Choroid plexus epithelial cell (primary cell): ENCODE measurements at places on chromosomes 16 and 17.

GRCh38 chr17:64406321-64407200 is 15.9 kb upstream of the PECAM1 start:
- peak; percentile 28 for DNase-seq

DNA sequence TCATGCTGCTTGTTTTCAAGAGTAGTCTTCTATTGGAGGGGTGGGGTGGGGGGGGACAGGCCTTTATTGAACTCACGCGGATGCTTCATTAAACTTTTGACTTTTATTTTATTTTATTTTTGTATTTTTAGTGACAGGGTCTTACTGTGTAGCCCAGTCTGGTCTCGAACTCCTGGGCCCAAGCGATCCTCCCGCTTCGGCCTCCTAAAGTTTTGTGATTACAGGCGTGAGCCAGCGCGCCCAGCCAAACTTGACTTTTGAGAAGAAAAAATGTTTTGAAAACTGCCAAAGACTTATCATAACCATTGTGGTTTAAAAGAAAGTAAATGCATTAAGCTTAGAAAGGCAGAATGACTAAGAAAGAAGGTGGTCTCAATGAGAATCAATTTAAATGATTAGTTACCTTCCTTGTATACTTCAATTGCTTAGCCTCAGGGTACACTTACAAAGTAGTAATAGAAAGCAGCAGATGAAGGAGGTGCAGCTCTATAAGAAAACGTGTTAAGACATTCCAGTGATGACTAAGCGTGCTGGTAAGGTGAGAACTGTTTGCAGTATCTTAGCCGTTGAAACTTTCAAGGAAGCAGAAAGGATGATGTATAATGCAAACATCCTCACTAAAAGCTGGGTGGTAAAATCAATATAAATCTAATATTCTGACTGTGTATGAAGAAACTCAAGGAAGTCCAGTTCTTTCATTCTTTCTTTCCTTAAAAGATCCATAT is 1.2 kb downstream of the AP2B1 start:
- peak; percentile 85 for DNase-seq

DNA sequence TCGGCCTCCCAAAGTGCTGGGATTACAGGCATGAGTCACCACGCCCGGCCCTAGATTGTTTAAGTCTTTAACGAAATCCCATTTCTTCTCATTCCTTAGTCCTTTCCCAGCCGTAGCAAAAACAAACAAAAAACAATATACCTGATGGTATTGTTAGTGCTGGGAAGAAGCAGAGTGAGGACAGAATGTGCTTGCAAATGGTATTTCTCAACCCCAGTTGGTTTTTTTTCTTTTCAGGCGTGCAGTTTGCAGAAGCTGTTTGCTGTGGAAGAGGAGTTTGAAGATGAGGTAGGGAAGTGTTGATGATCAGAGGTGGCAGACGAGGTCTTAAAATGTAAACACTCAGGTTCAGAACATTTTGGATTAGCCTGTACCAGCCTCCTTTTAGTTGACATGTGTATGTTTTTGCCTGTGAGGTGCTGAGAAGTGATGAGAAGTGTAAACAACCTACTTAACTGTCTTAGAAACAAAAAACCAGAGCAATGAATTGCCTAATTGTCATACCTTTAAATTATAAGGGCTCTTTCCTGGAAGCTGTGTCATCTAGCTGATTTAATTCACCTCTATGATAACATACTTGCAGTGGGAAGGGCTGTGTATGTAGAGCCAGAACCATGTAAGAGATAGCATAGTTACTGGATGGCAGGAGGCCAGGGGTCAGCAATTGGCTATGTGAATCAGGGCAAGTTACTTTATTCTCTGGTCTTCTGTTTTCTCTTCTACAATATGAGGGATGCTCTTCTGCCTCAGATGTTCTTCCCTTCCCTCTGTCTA is 3.4 kb downstream of the HROB start:
- peak; percentile 85 for DNase-seq

DNA sequence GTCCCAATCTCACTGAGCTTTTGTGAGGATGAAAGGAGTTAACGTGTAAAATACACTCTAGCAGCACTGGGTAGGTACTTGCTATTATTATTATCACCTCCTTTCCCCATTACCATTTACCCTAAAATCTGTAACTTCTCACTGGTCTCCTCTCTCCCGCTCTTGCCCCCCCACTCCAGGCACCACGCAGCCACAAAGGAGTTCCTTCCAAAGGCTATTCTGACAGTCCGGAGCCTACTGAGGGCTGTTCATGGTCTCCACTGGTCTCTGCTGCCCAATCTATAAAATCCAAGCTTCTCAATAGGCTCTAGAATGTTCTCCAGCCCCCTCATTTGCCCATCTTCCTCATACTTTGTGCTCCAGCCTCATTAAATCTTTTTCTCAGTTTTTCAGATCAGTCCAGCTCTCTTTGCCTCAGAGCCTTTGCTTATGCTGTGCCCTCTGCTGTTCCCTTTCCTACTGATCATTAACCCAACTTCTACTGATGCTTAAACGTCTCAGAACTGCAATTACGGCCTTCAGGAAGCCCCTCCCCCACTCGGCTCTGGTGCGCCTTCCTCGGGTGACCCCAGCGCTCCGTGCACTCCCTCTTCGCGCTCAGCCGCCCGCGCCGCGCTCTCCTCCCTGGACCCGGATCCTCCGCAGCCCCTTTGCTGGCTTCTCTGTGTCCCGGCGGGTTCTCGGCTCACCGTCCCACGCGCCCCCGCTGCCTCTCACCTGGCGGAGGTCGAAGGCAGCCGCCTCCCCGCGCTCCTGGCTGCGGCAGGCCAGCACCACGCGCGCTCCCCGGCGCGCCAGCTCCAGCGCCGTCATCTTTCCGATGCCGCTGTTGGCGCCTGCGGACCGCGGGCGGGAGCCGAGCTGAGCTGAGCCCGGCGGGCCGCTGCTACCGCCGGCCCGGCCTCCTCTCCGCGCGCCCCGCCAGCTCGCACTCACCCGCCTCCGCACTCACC is 737 bp downstream of the DHRS13 start:
- DNase-seq = no peak

GRCh38 chr16:78259873-78260272 is 160.4 kb downstream of the WWOX start:
- DNase-seq = no peak

DNA sequence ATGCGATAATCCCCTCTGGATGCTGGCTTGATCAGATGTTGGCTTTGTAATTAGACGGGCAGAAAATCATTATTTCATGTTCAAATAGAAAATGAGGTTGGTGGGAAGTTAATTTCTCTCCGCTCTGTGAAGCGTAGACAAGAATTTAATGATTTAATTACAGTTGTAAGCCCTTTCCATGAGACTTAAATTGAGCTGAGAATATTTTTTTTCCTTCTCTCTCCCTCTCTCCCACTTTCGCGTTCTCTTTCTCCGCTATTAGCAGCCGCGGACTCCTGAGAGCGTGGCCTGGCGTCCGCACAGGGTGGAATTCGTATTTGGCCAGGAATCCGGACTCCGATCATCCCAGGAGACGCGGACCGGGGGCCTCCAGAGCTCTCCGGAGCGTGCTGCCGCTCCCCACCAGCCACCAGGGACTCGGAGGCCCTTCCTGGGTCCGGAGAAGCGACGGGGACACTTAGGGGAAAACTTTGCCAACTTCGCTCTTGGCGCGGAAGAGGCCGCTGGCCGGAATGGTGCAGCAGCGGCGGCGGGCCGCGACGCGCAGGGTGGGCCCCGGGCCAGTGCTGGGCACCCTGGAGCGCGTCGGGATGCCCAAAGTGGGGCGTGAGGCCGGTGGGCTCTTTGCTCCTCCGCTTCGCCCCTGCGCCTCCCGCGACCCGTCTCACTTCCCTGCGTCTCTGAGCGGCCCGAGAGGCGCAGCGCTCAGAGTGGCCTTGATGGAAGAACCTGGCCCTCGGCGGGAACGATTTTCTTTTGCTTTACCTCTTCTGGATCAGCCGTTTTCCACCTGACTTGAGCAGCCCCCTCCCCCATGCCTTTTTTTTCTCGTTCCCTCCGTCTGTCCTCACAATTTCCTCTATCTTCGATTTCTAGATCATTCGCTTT is 3.6 kb upstream of the IRX3 start:
- no peak for DNase-seq

DNA sequence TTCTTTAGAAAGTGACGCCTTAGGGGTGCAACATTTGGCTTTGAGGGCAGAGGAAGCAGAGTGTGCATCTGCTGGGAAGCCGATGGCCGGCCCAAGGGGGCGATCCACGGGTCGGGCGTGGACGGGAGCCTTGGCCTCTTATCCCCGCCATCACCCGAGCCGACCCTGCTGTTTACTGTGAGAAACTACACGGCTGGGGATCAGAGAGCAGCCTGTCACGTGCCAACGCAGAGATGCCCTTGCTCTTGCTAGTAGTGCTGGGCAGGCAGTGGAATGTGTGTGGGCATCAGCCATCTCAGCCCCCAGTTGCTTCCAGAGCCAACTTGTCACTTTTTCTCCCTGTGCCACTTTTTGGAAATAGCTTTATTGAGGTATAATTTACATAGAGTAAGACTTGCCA is 26.7 kb upstream of the ITGB4 start:
- no peak for DNase-seq

DNA sequence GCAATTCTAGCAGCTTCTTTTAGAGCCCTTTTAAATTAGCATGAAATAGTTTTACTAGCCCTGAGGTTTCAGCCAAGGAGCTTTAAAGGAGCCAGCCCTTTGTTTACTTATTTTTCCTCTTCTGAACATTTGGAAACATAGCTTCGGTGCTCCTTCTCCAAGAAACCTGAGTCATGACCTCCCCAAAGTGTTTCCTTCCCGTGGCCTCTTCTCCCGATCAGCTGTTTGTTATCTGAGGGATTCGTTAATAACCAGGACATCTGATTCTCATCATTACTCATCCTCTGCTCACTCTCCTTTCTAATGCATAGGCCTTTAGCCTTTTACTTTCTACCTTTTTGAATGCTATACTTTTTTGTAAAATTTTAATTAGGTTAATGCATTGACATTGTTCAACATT is 204.5 kb downstream of the WWOX start:
- no peak for DNase-seq

GRCh38 chr17:31525801-31526549 is 134.5 kb downstream of the RAB11FIP4 start:
- no peak for DNase-seq

GRCh38 chr17:69485901-69486643 is 71.6 kb downstream of the MAP2K6 start:
- peak; percentile 76 for DNase-seq
